ENCODE measurements at places on chromosomes 5 and 9.

DNA sequence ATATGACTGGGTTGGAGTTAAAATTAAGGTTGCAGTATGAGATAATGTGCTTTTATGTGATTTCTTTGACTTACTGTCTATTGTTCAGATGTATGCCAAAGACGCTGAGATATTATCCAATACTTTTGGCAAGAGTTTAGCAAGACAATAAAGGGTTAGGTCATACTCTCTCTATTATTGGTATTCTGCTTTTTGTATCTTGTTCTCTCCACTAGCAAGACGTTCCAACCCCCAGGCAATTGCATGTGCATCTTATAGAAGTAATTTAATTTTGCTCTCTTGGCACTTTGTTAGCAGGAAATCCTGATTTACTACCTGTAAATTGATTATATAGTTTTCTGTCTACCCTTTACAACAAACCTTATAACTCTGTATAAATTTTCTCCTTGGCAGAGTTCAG is 1093.6 kb downstream of the CDH9 start:
- DNase-seq: no peak

DNA sequence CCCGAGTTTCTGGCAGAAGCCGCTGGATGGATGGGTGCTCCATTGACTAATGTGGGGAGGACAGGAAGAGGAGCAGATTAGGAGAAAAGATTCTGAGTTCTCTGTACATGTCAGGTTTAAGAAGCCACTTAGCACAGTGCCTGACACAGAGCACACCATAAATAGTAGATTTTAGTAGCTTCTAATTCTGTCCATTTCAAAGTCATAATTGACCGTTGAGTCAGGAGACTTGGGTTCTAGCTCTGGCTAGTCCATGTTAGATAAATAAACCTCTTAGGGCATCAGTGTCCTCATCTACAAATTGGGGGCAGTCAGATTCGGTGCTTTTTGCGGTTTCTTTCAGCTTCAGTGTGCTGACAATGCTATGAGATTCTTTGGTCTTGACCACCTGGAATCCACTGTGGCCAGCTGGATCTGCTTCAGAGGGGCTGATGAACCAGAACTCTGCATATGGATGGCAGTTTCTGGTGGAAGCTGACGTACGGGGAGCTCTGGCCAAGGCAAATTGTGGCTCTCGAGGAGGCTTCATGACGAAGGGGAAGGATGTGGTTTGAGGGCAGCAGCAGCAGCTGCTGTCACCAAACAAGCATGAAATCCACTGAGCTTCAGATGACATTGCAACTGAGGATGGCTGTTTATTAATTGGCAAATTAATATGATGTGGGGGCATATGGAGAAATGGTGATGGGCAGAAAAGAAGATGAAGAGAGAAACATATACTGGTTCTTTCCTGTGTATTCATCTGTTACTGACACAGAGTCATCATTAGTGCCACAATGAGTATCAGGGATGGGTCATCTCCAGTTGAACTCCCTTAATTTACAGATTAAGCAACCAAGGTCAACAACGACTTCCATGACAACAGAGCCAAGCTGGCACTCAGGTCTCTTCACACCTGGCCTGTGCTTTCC is 134.4 kb downstream of the AOPEP start:
- DNase-seq: peak; percentile 66

GRCh38 chr9:110579862-110580219 is 300 bp upstream of the SVEP1 start:
- no peak for DNase-seq

- DNase-seq: no peak
These were observed 254.6 kb downstream of the ASTN2 start for GRCh38 chr9:117160254-117160653.

DNA sequence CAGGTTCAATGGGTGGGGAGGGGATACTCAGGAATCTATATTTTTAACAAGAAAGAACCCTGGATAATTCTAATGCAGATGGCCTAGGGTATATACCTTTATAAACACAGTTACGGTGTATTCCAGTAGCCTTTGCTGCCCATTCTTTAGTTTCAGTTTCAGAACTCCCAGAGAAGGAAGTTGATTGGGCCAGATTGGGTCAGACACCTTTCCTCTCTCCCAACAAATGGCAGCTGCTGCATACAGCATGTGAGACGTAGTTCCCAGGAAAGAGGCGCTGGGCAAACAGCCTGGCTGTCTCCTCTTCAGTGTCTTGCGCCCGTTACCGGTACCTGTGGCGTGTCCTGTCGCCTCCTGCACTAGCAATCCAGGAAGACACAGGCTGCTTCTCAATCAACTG is 20.4 kb downstream of the ACO1 start:
- DNase-seq: no peak

GRCh38 chr5:77876862-77877502 is 100.8 kb upstream of the TBCA start:
- DNase-seq: no peak

Measured in T-helper 2 cell (primary cell).